NCI-H2081 treated with DMSO at 0.1 percent for 48 hours (cell line): ENCODE measurements at places on chromosomes 11 and 22.

DNA sequence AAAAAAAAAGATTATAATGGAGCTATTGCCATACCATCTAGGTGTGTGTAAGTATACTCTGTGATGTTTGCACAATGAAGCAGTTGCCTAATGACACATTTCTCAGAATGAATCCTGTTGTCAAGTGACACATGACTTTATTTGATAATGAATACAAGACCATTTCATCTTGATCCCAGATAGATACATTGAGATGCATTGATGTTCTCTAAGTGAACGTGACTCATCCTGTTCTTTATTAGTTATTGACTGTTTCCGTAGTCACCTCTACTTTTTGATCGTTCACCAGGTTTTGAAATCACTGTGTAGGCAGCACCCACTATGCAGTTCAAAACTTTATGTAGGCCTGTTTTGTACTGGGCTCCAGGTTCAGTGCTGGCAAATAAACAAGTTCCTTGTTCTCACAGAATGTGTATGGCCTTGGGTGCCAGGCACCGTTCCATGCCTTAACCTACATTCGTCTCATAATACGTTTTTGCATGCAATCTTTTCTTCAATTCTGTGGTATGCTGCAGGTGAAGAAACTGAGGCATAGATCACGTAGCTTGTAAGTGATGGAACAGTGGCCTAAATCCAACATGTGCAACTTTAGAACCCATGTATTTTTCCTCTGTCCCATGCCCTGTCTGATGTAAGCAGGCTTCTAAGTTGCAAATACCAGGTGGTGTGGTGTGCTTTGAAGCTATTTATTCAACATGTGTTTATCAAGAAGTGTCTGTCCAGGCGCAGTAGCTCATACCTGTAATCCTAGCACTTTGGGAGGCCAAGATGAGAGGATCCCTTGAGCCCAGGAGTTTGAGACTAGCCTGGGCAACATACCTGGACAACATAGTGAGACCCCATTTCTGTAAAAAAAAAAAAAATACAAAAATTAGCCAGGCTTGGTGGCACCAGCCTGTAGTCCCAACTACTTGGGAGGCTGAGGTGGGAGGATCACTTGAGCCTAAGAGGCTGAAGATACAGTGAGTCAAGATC is 10.4 kb downstream of the SREBF2 start:
- DNase-seq, result no peak

DNA sequence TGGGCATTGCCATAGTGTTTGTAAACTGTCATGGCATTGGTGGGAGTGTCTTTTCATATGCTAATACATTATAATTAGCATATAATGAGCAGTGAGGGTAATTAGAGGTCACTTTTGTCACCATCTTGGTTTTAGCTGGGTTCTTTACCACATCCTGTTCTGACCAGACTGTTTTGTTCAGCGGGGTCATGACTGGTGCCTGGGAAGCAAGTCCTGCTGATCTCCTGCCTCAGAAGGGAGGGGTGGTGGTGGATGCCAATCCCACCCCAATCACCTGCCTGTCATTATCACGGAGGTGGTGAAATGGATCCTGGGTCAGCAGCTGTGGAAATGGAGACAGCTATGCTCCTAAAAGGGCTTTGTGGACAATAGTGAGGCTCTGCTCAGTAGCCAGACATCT is 31.2 kb downstream of the IL18 start:
- DNase-seq, result no peak

GRCh38 chr11:105144887-105145286 is 5.3 kb upstream of the CARD18 start:
- no peak for DNase-seq

- DNase-seq, result no peak
Measured at GRCh38 chr11:15896530-15896929, 459.8 kb downstream of the SOX6 start.

DNA sequence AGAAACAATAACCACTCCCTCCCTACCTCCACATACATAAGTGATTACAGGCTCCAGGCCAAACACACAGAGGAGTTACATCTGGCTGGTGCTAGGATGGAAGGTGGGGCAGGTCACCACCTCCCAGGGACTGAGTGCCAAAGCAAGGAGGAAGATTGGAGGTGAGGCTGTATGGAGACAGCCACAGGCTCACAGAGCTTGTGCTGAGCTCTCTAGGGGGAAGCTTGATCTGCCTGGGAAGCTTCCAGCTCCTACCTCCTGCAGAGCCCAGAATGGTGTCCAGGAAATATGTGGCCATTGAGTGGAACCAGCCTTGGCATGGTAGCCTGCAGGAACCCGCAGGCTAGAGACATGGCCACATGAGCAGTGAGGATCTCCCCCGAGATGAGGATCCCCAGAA is 3.6 kb upstream of the MED15 start:
- no peak for DNase-seq

- DNase-seq, result no peak
Measured at GRCh38 chr22:36911887-36912661, 1.4 kb upstream of the CSF2RB start.

DNA sequence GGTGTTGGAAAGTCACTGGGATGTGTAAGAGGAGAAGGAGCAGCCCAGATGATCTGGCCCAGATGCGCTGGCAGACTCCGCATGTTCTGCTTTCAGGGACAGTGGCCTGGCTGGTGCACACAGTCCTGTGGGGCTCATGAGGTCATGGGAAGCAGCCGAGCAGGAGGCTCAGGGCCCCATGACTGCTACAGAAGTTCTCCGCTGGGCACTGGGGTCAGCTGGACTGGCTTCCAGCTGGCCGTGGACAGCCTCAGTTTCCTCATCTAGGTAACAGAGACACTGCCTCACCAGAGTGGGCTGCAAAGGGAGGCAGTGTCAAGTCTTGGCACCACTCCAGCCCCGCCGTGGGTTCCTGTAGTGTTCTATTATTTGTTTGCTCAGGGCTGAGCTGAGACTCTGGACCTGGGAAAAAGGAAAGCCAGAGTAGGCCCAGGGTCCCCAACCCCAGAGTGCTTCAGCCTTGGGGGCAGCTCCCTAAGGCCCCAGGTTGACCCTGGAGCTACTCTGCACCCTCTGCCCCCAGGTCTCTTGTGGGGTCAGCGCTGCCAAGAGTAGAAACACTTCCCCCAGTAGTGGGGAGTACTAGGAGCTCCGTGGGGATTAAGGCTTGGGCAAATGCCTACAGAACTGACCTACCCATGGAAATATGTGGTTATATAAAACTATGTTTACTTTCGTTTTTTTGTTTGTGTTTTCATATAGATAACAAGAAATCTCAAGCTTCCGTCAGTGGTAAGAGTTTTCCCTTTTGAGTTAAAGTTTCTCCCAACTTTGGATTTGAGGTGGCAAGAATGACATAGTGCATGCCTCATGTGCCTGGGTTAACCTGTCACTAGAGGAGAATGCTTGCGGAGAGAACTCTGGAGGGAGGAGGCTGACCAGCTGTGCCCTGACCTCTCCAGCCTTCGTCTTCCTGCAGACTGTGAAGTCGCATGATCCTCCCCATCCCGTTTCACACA is 45.3 kb downstream of the MED15 start:
- no peak for DNase-seq

DNA sequence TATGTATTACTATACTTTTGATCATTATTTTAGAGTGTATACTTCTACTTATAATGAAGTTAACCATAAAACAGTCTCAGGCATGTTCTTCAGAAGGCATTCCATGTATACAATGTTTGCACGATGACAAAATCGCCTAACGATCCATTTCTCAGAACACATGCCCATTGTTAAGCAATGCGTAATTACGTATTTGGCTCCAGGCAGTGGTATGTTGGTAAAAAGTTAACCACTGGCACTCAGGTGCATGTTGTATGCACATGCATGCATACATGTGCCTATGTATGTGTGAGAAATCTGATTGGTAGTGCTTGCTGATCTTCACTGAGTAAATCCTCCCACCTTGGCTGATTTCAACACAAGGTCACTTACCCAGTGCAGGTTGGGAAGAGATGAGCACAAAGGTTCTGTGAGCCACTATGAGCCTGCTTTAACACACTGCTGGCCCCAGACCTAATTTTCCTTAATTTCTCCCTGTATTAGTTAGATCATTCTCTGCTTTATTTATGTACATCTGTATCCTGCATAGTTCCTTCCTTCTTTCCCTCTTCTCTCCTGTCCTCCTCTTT is 164.6 kb downstream of the ARHGAP42 start:
- DNase-seq, result no peak

DNA sequence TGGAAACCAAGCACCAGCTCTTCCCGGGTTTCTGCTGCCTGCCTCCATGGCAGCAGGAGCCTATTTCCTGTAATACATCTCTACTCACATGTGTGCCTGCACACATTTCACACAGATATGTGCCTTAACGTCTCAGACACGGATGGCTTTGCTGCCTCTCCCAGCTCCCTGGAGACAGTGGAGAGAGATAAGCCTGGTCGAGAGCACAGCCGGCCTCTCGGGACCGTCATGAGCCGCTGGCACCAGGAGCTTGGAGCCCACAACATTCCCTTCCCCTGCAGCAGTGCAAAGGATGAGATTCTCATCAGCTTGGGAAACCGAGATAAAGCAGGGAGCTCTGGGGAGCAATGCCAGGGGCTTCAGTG is 587.7 kb downstream of the BRD1 start:
- no peak for DNase-seq

DNA sequence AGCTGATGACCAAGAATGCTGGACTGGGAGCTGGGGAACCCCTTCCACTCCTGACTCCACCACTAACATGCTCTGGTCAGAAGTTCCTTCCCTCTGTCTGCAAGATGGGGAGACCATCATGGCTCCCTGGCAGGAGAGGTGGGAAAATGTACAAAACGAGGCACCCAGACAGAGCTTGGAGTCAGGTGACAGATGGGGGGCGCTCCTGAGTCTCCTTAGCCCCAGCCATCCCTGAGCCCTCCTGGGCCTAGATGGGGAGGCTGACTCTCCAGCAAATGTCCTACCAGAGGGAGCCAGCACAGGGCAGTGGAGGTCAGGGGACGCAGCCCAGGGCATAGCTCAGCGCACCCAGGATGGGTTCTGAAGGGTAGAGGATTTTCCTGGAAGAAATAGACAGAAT is 20.0 kb downstream of the KCNJ4 start:
- no peak for DNase-seq

DNA sequence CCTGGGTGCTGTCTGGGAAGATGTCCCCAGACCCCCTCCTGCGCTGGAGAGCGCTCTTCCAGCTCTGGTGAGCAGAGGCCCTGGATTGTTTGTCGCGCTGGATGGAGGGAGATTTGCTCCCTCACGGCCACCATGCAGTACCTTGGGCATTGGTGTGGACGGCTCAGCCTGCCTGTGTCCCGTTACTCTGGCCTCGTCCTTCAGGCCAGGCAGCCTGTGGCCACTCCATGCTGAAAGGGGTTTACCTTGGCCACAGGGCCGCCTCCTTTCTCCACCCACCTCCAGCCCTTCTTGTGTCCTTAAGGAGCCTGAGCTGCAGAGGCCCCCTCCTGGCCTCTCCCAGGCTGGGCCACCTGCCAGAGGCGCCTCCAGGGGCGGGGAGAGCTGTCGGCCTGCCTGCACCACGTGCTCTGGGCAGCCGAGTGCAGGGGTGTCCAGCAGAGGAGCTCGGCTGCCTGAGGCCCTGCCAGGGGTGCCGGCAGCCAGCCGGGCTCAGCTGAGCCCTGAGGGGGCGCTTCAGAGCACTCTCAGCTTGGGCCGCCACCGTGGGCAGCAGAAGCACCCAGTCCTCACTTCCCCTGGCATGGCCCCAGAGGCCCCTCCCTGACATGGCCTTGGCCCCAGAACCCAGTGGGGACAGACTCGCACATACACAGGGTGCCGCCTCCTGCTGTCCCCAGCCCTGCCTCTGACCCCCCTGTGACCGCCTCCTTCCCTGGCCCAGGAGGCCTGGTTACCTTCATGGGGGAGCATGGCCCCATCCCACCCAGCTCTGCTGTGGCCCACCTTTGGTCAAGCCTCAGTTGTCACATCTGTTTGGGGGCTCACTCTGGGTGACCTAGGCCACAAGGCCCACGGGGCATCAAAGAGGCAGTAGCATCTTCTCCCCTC is 3.4 kb downstream of the CCND1 start:
- DNase-seq, result no peak

GRCh38 chr11:117816846-117817367 is 7.6 kb downstream of the FXYD2 start:
- no peak for DNase-seq

DNA sequence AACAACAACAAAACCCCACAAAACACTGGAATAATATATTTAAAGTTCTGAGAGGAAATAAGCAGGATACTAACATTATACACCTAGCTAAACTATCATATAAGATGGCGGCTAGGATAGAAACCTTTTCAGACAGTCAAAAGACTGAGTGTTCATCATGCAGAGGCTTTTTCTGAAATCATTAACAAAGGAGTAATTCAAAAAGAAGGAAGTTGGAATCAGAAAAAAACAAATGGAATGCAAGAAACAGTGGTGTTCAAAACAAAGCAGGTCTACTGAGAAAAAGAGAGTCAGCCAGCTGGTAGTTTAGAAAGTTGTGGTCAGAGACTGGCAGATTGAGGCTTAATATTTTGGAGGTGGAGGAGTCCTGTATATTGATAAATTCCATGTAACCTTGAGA is 30.1 kb upstream of the ZBTB44 start:
- no peak for DNase-seq

DNA sequence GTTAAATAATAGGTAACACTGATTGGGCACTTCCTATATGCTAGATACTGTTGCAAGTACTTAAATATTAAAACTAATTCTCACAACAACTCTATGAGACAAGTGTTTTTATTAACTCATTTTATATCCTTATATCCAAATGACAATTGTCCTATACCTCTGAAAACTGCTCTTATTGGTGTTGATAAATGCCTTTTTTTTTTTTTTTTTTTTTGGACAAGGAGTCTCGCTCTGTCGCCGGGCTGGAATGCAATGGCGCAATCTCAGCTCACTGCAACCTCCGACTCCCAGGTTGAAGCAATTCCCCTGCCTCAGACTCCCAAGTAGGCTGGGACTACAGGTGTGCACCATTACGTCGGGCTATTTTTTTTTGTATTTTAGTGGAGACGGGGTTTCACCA is 41.6 kb downstream of the MRTFA start:
- no peak for DNase-seq

- no peak for DNase-seq
Measured at GRCh38 chr11:2128130-2128510, 11.1 kb downstream of the IGF2 start.

DNA sequence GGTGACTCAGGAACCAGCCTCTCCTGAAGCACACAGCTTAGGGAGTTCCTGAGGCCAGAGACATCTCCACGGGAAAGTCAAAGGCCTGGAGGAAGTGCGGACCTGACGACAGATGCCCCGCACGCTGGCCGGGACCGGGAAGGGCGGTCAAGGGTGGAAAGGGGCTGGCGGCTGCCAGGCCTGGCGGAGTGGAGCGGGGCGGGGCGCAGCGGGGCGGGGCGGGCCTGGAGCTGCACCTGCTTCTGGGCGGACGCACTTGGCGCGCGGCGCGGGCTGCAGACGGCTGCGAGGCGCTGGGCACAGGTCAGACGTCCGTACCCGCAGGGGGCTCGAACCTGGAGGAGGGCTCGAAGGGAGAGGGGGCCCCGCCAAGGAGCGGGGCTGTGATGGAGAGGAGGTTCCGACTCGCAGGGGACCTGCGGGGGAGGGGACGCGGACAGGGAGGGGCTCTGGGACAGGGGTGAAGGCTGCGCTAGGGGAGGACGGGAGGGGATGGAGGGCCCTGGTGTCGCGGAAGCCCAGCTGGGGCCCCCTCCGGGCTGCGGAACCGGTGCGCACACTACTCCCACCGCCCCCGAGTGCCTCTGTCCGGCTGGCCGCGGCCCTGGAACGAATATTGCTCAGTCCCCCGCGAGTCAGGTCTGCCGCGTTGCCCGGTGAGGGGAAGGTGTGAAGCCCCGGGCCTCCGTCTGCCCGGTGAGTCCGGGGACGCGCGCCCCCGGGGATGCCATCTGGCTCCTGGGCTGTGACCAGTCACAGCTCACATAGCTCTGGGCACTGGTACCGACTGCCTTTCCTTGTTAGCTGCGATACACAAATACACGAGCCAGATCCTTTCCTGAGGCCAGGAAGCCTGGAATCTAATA is at the start of gene TMEM45B:
Gene TMEM45B (plus strand): TSS at position 253 of the 866 bp plus-strand sequence. CDS start 36,635 bp downstream, outside the sequence.
- no peak for DNase-seq
